ENCODE measurements at places on chromosomes 11 and 22. TPM values are rescaled to one million over a fixed set of nuclear protein-coding genes. Genes with fewer than 3 reads are reported as not detected.

HPS5 gene
- 24.5 TPM for total RNA-seq

CREB3L1 gene
- 1.0 TPM for total RNA-seq

APOBEC3A gene
- total RNA-seq, result not detected

CABP7 gene
- total RNA-seq, result 0.05 TPM

LRRC75B gene
- total RNA-seq, result 0.24 TPM

KDM4D gene
- 1.5 TPM for total RNA-seq

SLC37A2 gene
- total RNA-seq, result 3.4 TPM

ROBO3 gene
- total RNA-seq, result 0.24 TPM

SLC22A8 gene
- total RNA-seq, result not detected

OR52N4 gene
- 0.37 TPM for total RNA-seq

MYOD1 gene
- total RNA-seq, result not detected

GLYATL1 gene
- not detected for total RNA-seq

LYVE1 gene
- 0.13 TPM for total RNA-seq

- peak; percentile 56 for DNase-seq
Measured at GRCh38 chr11:82978422-82979099, 77.0 kb downstream of the DDIAS start.

GRCh38 chr11:4546878-4547277 is 1.9 kb downstream of the OR52M1 start:
- DNase-seq, result no peak

DNA sequence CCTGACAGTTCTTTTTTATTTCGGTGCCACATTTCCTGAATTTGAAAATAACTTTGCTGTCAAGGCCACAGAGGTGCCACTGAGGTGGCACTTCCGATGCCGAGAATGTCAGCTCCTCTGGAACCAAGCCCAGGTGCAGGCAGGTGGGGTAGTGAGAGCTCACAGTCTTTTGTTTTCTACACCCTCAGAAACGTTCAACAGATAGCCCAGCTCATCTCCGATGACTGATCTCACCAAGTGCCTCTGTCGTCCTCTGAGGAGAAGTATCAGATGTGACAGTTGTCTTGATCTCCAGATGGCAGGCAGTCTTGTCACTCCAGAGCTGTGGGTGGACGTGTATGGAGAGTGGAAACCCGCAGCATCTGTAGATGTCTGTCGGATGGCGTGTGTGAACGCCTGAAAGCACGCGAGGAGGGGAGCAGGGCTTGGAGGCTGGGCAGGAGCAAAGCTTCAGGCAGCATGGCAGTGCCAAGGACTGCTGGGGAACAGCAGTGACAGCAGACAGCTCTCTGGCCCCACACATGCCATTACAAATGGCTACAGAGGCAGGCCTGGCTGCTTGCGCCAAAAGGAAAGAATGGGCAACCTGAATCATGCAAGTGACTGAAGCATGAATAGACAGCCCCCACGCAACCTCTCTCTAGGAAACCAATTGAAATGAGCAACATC is 877.0 kb downstream of the OPCML start:
- no peak for DNase-seq

DNA sequence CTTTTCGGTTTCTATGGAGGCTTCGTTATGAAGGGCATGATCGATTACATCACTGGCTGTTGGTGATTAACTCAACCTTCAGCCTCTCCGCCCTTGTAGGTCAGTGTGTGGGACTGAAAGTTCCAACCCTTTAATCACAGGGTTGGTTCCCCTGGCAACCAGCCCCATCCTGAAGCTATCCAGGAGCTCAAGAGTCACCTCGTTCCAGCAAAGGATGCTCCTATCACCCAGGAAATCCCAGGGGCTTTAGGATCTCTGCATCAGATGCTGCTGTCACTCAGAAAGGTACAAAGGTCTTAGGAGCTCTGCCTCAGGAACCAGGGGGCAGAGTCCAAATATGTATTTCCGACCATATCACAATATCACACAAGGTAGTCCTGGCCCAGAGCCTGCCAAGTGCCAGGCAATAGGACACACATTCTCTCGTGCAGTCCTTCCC is 123.5 kb upstream of the PARVA start:
- no peak for DNase-seq

GRCh38 chr22:49807129-49807528 is 20.5 kb downstream of the BRD1 start:
- no peak for DNase-seq

DNA sequence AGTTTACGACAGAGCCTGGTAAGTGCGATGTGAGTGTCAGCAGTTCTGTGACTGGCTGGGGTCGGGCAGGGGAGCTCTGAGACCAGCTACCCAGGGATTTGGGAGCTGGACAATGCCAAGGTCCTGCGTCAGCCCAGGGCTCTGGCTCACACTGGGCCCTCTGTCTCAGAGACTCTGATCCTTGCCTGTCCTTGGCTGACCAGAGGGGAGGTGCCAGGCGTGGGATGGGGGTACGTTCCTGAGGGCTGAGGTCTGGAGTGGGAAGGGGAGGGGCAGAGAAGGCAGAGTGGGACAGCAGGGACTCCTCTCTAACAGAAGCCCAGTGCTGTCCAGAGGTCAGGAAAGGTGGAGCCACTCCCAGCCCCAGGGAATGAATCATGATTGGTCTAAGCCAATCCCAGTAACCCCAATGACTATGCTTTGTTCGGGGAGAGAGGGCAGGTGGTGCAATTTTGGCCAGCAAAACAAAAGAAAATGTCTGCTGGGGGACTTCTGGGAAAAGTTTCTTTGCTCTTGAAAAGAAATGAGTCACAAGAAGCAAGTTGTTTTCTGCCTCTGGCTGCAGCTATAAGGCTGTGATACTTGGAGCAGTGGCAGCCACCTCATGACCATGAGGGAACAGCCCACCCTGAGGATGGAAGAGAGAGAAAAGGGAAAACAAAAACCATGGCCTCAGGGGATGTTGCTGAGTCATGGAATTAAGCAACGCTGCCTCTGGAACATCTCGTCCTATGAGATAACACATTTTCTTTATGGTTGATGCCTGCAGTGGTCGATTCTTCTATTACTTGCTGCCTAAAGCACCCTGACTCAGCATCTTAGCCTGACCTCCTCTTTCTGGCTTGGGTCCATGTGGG is 108.3 kb downstream of the CHST1 start:
- DNase-seq, result no peak

DNA sequence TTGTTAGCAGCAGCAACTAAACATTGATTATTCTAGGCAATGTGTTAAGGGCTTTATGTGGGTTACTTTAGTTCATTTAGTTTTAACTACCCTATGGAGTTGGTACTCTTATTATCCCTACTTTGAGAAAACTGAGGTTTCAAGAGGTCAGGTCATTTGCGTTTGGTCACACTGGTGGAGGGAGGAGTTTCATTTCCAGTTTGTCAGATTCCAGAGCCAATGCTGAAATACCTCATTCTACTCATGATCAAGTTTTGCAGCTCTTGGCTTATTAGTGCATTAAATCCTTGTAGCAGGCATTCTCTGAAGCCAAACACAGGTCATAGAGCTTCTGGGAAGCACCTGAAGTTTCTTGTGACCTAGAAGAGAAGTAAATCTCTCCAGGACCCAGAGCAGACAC is 24.1 kb upstream of the POGLUT3 start:
- no peak for DNase-seq

DNA sequence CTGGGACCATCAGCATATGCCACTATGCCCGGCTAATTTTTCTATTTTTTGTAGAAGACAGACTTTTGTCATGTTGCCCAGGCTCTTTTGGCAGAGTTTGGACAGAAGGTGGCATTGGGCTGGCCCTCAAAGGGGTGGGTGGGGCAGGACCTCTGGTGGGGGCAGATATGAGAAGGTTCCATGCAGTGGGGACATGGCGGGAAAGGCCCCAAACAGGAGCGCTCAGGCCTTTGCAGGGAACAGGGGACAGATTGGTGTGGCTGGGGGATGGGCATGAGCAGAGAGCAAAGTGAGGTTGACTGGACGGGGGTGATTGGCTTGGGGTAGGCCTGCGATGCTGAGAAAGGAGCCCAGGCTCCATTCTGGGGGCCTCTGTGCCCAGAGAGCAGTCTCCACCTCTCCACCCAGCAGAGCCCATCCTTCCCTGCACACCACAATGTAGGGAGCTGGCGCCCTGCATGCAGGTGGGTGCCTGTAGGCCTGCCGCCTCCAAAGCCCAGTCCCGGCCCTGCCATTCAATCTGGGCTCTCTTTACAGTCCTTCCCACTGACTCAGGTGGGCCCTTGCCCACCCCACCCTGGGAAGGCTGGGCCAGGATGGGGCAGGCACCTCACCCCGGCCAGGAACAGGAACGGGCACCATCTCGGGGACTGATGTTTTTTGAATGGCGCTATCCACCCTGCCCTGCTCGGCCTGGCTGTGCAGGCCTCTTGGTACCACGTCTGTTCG is 98.7 kb downstream of the MORC2 start:
- DNase-seq, result no peak

- DNase-seq, result no peak
Measured at GRCh38 chr11:2534134-2534956, 89.5 kb downstream of the KCNQ1 start.

GRCh38 chr11:13702071-13702470 is 33.6 kb downstream of the FAR1 start:
- DNase-seq, result no peak

- no peak for DNase-seq
Measured at GRCh38 chr11:45451766-45452440, 165.8 kb upstream of the SYT13 start.

GRCh38 chr11:27094120-27094519 is 53.5 kb downstream of the BBOX1 start:
- no peak for DNase-seq

DNA sequence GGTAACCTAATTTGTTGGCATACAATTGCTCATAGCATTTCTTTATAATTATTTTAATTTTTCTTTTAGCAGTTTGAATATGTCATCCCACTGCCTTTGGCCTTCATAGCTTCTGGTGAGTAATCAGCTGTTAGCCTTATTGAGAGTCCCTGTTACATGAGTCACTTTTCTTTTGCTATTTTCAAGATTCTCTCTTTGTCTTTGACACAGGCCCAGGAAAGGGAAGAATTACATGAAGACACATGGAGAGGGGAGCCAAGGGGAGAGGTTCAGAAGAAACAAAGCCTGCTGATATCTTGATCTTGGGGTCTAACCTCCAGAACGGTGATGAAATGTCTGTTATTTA is 418.2 kb downstream of the METTL15 start:
- DNase-seq, result no peak

DNA sequence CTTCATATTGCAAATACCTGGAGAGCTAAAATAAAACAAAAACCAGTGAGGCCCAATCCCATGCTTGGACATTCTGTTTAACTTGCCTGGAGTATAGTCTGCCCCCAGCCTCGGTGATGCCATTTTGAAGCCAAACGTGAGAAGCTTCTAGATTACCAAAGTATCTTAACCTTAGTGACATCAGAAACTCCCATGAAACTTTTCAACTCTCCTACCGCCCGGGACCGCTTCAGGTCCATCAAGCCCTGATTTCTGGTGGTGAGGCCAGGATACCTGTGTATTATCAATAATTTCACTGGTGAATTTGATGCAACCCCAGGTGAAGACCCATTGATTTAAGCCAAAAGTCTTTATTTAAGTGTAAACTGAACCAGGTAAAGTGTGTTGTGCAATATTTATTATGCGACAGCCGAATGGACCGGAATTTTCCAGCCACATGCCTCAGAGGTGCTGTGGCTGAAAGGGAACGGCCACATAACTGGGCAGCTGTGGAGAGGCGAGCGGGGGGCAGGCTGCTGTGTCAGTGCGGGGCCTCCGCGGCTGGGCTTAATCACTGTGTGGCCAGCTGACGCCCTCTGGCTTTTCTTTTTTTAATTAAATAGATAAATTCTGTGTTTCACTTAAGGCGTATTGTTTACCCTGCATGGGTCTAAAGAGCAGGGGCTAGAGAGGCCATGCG is 385.5 kb upstream of the B3GAT1 start:
- DNase-seq, result no peak

GRCh38 chr22:50170453-50171318 is at the start of gene PANX2:
PANX2 (plus strand) TSS chr22:50170731; CDS start chr22:50170731, 0 bp downstream.
- DNase-seq, result no peak

- DNase-seq, result no peak
Measured at GRCh38 chr11:8234425-8234821, 29.3 kb downstream of the LMO1 start.

DNA sequence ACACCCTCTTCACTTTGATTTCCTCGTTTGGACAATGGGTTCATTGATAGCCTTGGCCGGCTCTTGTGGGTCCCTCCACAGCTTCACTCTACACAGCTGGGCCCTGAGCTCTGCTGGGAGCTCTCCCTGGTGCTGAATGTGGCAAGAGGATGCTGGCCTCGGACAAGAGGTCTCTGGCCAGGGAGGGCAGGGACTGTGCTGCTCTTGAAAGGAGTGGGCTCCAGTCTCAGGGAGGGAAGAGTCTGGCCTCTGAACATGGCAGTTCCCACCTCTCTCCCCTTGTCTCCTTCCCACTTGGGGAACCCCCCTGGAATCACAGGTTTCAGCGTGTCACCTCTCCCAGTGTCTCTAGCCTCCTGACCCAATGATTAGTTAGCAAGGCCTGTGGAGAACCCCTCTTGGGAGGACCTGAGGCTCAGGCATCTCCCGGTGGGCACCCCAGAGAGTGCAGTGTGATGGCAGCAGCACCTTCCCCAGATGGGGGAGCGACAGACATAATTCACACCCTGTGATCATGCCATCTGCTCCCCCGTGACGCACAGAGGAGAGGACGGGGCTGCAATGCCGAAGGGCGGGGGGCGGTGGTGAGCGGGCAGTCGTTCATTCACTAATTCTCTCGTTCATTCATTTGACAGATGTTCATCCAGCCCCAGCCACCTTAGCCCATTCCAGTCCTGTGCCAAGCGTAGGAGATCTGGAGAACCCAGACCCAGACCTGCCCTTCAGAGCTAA is 2.8 kb upstream of the CABP7 start:
- no peak for DNase-seq

DNA sequence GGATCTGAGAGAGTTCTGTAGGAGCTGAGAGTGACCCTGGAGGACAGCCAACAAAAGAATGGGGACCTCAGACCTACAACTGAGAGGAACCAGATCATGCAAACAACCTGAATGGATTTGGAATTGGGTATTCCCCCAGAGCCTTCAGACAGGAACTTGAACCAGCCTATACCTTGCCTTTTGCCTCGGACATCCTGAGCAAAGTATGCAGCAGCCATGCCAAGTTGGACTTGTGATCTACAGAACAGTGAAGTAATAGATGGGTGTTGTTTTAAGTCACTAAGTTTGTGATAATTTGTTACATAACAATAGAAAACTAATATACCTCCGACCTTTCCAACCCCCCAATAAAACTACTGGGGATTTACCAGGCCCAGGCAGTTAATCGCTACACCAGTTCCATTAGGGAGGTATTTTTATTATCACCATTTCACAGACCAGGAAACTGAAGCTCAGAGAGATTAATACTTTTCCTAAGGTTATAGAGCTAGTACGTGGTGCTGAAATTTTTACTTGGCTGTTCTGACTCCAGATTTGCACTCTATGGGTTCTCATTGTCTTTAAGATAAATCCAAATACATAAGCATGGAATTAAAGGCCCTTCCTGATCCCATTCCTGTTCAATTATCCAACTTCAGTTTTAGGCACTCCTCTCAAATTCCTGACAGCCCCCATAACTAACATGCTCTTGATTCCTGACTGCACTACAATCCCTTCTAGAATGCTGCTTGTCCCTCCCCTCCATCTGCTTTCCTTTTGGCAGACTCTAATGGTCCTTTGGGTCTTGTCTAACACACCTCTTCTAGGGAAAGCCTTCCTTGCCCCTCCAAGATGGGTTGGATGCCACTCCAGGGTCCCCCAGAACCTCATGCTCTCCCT is 1.7 kb upstream of the RASSF10 start:
- DNase-seq, result no peak

- no peak for DNase-seq
Measured at GRCh38 chr11:22787551-22788162, 41.9 kb downstream of the SVIP start.

- no peak for DNase-seq
Measured at GRCh38 chr11:13207665-13208594, 69.7 kb upstream of the BMAL1 start.

GRCh38 chr11:125233736-125234275 is 69.3 kb downstream of the PKNOX2 start:
- no peak for DNase-seq

All from GM12878 (cell line).